ENCODE measurements at places on chromosomes 13 and 19.

DNA sequence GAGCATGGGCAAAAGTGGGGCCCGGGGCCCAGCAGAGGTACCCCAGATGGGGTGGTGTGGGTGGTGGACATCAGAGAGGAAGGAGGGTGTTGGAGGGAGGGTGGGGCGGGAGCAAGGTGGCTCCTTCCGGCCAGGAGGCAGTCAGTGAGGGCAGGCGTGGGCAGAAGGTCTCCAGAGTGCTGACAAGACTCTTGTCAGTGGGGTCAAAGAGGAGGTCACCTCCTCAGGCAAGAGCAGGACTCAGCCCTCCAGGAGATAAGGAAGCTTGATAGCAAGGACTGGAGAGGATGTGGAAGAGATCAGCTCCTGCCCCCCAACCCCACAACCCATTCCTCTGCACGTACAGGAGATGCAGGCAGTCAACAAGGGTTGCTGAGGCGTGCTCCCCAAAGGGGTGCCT is 9.8 kb downstream of the GJA3 start:
- DNase-seq: no peak

- no peak for DNase-seq
Measured at GRCh38 chr19:11021760-11022144, 60.9 kb downstream of the SMARCA4 start.

GRCh38 chr19:48881741-48882657 is 9.8 kb downstream of the PPP1R15A start:
- no peak for DNase-seq

- DNase-seq: no peak
Measured at GRCh38 chr13:34749046-34749445, 193.0 kb upstream of the NBEA start.

- no peak for DNase-seq
Measured at GRCh38 chr19:29573486-29573885, 32.6 kb upstream of the POP4 start.

GRCh38 chr19:2372076-2372612 is 12.1 kb downstream of the TMPRSS9 start:
- DNase-seq: no peak

GRCh38 chr13:39816936-39817335 is 161.5 kb downstream of the COG6 start:
- DNase-seq: no peak

DNA sequence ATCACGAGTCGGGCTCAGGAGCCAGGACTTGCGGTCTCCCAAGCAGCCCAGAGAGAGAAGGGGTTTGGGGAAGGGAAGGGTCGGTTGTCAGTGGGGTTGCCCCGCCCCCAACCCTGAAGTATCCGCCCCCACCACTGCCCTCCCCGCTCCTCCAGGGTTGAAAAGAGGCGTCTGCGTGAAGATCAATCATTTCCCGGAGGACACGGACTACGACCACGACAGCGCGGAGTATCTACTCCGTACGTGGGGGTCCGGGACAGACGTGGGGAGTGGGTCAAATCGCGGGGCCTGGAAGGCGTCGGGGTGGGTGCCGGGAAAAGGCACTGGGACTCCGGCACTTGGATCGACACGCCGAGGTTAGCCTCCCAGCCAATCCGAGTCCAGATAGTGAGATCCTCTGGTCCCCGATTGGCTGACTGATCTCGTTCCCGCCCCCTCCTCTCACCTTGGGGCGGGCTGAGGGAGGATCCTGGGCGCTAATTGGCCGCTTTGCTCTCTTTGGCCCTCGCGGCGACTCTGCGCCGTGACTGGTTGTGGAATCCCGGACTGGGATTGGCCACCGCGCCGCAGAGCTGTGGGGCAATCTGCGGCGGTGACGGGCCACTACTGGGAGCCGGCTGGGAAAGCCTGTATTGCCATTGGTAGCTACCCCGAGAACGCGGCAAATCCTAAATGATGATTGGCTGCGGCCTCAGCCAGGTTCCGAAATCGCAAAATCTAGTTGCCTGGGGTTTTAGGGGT is 13.3 kb upstream of the CACNG6 start:
- no peak for DNase-seq

GRCh38 chr13:26989261-26989956 is 182.2 kb downstream of the USP12 start:
- no peak for DNase-seq

All from HuH-7 (cell line).